Activated T-helper 1 cell treated with anti-CD3 and anti-CD28 coated beads, Interleukin-12 subunit alpha, Interleukin-12 subunit beta, Interleukin-2, Interleukin-4 antibody, amounts not matched to agents 30 ng/mL and 10 ng/mL and 1 ng/mL, durations not matched to agents 14 hours and 24 hours and 36 hours (primary cell): ENCODE measurements at places on chromosomes 12 and 14.
A peak's percentile ranks its signal among the peaks of the same experiment; 100 is the strongest.

DNA sequence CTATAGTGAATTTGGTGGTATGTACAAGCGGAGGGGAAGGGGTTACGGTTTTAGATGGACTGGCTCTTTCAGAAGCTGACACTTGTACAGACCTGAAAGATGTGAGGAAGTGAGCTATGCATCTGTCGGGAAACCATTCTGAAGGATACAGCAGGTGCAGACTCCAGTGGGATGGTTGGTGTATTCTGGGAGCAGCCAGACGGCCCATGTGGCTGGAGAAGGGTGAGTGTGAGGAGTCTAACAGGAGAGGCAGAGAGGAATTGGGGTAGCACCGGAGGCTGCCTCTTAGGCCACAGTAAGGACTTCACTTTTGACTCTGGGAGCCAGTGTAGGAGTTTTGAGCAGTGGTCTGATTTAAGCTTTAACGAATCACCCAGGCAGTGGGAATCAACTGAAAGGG, 90.7 kb downstream of the APAF1 start:
- H3K4me3 ChIP-seq, result no peak overlapping the region
- no peaks in the 10 kb centered on the region for H3K27me3 ChIP-seq
- H3K27ac ChIP-seq, result no peak overlapping the region

GRCh38 chr12:6253278-6253677, 53.1 kb downstream of the CD9 start:
- peaks cover 7% of the 10 kb centered on the region for H3K27me3 ChIP-seq
- no peaks in the 10 kb centered on the region for H3K4me1 ChIP-seq
- DNase-seq, result no peak
- H3K4me3 ChIP-seq, result no peak overlapping the region

DNA sequence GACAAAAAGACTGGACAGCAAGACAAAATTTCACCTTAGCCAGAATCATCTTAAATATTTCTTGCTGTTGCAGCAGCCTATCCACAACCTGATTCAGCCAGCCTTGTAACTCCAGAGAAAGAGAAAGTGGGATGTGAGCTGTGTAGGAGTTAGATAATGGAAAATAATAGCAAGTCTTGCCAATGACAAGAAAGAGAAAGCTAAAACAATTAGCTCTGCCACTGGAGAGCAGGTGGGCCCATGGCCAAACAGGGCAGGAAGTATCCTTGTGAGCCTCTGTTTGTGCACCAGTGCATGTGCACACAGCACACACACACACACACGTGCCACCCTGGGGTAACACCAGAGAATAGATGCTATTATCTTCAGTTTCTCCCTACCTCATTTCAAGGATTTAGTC, 106.0 kb upstream of the CCDC196 start:
- H3K36me3 ChIP-seq, result no peaks in the 10 kb centered on the region
- H3K4me3 ChIP-seq, result no peak overlapping the region

GRCh38 chr14:38910092-38910491, 192.9 kb downstream of the SEC23A start:
- peaks cover 4% of the 10 kb centered on the region for H3K27me3 ChIP-seq
- no peak overlapping the region for H3K4me3 ChIP-seq
- no peak overlapping the region for H3K27ac ChIP-seq
- no peaks in the 10 kb centered on the region for H3K36me3 ChIP-seq

- H3K36me3 ChIP-seq, result peaks cover 11% of the 10 kb centered on the region
- peaks cover 36% of the 10 kb centered on the region for H3K4me1 ChIP-seq
- no peak overlapping the region for H3K4me3 ChIP-seq
Observed at GRCh38 chr14:44960646-44961045, 1.1 kb downstream of the KLHL28 start.

- H3K36me3 ChIP-seq, result peaks cover 18% of the 10 kb centered on the region
- H3K4me3 ChIP-seq, result peak overlapping the region; percentile 77
- H3K27me3 ChIP-seq, result no peaks in the 10 kb centered on the region
- DNase-seq, result no peak
Observed at GRCh38 chr12:132954471-132955048, 1.5 kb downstream of the ZNF605 start.

DNA sequence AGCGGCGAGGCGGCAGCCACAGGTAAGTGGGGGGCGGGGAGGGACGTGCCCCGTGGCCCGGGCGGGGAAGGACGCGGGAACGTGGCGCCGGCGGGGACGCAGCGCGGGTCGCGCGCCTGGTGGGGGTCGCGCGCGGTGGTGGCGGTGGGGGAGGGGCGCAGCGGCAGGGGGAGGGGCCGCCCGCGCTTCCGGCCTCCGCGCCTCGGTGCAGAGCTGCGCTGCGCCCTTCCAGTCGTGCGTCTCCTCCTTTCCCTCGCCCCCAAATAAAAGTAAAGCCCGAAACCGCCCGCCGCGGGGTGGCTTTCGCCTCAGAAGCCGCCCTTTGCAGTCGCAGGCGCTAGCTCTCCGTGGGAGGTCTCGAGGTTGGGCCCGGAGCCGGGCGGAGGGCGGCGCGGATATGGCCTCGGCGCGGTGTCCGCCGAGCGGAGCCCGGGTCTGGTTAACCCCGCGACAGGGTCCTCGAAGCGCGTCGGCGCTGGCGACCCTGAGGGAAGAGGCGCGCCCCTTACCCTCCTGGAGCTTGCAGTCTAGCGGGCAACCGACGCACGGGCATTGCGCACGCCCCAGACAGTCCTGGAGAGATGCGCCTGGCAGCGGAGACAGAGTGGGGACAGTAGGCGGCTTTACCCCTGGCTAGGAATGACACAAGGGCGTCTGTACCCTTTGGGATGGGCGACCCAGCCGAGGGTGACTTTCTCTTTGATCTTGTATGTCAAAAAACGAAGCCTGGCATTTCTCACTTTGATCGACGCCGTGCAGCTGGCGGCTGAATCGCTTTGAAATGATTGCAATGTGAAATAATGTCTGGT, 589 bp downstream of the ATF1 start:
- peak overlapping the region; percentile 97 for H3K4me3 ChIP-seq
- H3K27ac ChIP-seq, result peak overlapping the region; percentile 98
- no peaks in the 10 kb centered on the region for H3K27me3 ChIP-seq

DNA sequence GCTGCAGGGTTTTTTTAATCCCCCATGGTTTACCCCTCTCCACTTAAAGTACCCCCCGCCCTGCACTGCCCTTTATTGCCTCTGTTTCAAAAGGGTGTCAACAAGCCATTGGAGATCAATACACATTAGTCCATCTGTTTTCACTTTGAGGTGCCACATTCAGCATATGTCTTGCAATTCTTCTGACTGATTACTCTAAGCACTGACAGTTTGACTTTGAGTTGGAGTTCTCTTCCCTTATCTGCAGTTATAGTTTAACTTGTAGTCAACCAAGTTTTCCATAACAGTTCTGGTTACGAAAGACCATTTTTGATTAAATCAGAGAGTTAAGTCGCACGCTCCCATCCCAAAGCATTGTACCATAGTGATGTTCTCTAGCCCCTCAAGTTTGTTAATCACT, 260.8 kb upstream of the TBX3 start:
- no peak overlapping the region for H3K4me3 ChIP-seq
- H3K4me1 ChIP-seq, result no peaks in the 10 kb centered on the region
- no peak overlapping the region for H3K27ac ChIP-seq
- H3K27me3 ChIP-seq, result no peaks in the 10 kb centered on the region

DNA sequence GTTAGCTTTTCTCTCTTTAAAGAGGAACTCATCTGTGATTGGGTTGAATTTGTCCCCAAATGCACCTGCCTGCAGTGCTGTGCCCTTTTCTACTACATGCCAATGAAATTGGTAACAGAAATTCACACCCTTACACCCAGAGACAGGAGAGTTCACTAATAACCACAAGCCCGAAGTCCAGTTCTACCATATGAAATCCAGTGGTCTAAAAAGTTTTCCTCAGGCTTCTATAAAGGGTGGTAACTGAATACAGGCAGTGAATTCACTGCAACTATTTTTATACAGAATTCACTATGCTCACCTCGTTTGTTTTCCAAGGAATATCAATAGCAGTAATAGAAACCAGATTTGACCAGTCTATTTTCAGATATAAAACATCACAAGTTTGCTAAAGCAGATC, 31.5 kb upstream of the SOS2 start:
- peaks cover 1% of the 10 kb centered on the region for H3K4me1 ChIP-seq
- no peak for DNase-seq
- no peak overlapping the region for H3K27ac ChIP-seq

GRCh38 chr14:95471016-95471415, 45.4 kb downstream of the SYNE3 start:
- DNase-seq, result no peak
- H3K27ac ChIP-seq, result peak overlapping the region; percentile 16
- H3K36me3 ChIP-seq, result peaks cover 44% of the 10 kb centered on the region
- H3K4me3 ChIP-seq, result no peak overlapping the region
- no peaks in the 10 kb centered on the region for H3K27me3 ChIP-seq

DNA sequence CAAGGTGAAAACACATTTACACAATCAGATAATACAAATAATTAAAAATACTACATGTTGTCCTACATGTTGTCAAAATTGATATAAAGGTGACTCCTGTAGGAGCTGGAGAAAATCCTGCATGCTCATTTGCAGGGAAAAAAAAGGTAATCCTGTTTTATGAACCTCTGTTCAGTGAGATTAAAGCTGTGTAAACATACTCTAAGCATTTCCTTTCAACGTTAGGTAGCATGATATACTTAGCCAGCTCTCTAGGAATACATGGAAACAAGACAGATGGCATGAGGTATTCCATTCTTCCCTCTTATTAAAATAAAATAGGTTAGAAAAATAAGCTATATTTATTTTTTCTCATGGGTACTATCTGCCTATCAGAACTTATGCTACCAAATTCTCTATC, 635.7 kb upstream of the FLRT2 start:
- no peaks in the 10 kb centered on the region for H3K36me3 ChIP-seq
- no peaks in the 10 kb centered on the region for H3K4me1 ChIP-seq
- no peak overlapping the region for H3K27ac ChIP-seq
- no peaks in the 10 kb centered on the region for H3K27me3 ChIP-seq
- H3K4me3 ChIP-seq, result no peak overlapping the region

DNA sequence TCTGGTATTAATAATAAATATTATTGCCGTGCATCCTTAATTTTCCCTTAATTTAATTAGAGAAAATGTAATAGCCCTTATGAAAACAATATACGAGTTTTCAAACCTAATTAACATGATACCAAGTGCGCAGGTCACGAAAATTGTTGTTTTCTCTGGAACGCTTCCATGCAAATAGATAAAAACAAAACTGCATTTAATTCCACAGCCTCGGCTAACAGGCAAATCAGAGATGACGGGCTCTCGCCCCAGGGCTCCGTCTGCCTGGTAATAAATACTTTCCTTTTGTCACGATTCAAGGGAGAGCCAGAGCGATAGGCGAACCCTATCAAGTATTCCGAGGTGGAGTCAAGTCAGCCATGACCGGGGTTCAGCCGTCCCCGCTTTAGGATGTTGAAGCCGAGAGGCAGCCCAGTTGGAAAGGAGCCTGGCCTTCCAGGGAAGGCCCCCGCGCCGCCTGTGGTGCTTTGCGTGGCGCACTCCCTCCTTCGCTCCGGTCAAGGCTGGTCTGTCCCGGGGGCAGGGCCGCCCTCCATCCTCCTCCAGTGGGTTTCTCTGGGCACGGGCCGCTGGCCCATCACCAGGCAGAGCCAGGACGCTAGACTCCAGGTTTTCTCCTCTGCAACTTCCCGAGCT, 137.8 kb upstream of the GSC start:
- no peak overlapping the region for H3K27ac ChIP-seq
- DNase-seq, result no peak
- no peaks in the 10 kb centered on the region for H3K4me1 ChIP-seq
- H3K36me3 ChIP-seq, result no peaks in the 10 kb centered on the region
- peaks cover 3% of the 10 kb centered on the region for H3K27me3 ChIP-seq

- DNase-seq, result no peak
- H3K27ac ChIP-seq, result no peak overlapping the region
- no peaks in the 10 kb centered on the region for H3K36me3 ChIP-seq
- no peak overlapping the region for H3K4me3 ChIP-seq
- H3K4me1 ChIP-seq, result no peaks in the 10 kb centered on the region
- H3K27me3 ChIP-seq, result peaks cover 2% of the 10 kb centered on the region
Observed at GRCh38 chr12:108175310-108175709, 46.2 kb downstream of the WSCD2 start.

DNA sequence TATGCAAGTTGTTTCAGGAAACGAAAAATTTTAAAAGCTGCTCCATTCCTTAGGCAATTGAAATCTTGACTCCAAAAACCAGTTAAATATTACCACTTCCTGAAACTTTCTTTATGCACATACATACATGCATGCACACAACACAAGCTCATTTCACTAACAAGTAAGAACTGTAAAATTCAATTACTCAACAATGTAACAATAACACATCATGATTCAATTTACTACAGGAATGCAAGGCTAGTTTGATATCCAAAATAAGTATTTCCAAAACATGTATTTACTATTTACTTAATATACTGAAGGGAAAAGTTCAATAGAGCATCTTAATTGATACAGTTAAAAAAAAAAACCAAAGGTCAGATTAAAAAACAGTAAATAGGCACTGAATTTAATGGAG, 19.6 kb downstream of the NAP1L1 start:
- H3K4me1 ChIP-seq, result peaks cover 49% of the 10 kb centered on the region
- H3K27me3 ChIP-seq, result no peaks in the 10 kb centered on the region
- no peak for DNase-seq

GRCh38 chr12:94458877-94459727, 565 bp downstream of the CEP83 start:
- peak overlapping the region; percentile 93 for H3K4me3 ChIP-seq
- H3K27ac ChIP-seq, result peak overlapping the region; percentile 95
- H3K4me1 ChIP-seq, result peaks cover 28% of the 10 kb centered on the region
- peaks cover 32% of the 10 kb centered on the region for H3K36me3 ChIP-seq
- no peak for DNase-seq
- H3K27me3 ChIP-seq, result peaks cover 6% of the 10 kb centered on the region

DNA sequence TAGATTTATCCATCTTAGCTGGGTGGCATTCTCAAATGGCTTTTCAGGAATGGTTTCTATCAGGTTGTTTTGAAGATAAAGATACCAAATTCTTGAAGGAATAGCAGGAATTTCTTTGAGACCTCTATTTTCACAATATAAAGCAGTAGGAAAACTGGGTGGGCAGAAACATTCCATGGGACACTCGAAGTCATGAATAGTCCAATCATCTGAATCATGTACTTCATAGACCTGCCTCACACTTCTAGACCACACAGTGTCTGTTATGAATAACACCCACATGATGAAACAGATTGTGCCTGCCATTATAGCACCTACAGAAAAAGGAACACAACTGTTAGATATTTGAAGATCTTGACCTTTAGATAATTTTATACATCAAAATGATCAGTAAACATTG, 1.8 kb downstream of the KERA start:
- DNase-seq, result no peak
- no peaks in the 10 kb centered on the region for H3K36me3 ChIP-seq
- no peaks in the 10 kb centered on the region for H3K4me1 ChIP-seq
- no peak overlapping the region for H3K27ac ChIP-seq
- no peak overlapping the region for H3K4me3 ChIP-seq

DNA sequence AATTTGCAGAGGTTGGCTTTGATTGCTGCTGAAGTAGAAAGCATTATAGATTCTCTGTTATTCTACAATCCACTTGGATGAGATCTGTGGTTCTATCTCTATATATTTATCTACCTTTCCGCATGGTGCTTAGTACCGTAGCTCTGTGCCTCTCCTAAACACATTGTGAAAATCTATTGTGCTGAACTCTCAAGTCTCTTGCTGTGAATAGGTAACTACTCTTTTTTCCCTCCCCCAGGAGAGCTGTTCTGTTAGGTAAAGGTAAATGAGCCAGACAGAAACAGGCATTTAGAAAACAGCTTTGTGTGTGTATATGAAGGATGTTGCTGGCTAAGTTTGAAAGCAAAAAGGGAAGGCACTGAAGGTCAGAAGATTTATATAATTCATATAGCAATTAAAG, 112.6 kb downstream of the BRMS1L start:
- DNase-seq, result no peak
- peaks cover 24% of the 10 kb centered on the region for H3K4me1 ChIP-seq
- H3K27ac ChIP-seq, result no peak overlapping the region
- peaks cover 8% of the 10 kb centered on the region for H3K27me3 ChIP-seq
- no peaks in the 10 kb centered on the region for H3K36me3 ChIP-seq
- no peak overlapping the region for H3K4me3 ChIP-seq
